ENCODE measurements at places on chromosomes 4 and X.

GRCh38 chrX:38675856-38676255 lies 114.5 kb downstream of the TSPAN7 start:
- no peak for DNase-seq

DNA sequence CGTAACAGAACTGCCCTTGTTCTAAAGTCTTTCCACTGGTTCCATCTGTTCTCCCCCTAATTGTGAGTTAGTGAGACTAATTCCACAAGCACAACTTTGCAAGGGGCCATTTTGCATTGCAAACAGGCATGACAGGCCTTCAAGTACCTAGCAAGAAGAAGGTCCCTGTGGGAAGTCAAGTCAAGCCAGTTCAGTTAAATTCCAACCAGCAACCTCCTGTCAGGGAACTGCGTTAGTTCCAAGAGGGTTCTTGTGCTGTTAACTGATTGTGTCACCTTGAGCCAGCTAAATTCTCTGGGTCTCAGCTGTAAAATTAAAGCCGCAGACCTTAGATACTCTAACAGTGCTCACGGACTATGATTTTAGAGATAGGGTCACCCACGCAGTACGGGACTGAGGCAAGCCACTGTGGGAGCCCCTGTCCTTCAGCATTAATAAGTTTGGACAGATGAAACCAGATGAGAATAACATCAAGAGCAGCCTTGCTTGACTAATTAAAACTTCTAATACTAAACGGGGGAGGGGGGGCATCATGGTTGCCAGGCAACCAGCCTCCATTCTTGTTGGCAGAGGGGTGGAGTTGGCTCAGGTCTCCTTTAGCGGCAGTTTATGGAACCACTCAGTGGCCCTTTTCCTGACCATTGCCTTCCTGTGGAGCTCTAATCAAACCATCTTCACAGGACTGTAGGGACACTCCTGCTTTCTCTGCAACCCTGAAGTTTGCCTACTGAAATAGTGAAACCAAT lies 24.1 kb upstream of the TMEM150C start:
- no peak for DNase-seq

GRCh38 chrX:119488749-119489148 lies 20.5 kb downstream of the SLC25A5 start:
- DNase-seq, result no peak

DNA sequence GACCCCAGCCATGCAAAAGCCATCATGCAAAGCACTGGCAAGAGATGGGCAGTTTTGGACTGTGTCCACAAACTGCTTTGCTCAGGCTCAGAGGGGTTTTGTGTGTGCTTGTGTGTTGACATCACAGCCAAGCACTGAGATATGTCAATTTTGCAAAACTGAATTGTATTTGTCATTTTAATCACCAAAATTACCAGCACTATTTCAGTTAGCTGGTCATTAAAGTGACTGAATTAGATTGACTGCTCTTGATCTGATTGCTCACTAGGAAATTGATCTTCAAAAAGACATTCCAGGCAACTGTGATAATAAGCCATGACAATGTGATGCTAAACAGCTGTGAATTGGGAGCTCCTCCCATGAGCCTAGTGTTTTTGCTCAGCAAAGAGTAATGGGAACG lies 337.3 kb upstream of the GNPDA2 start:
- no peak for DNase-seq

DNA sequence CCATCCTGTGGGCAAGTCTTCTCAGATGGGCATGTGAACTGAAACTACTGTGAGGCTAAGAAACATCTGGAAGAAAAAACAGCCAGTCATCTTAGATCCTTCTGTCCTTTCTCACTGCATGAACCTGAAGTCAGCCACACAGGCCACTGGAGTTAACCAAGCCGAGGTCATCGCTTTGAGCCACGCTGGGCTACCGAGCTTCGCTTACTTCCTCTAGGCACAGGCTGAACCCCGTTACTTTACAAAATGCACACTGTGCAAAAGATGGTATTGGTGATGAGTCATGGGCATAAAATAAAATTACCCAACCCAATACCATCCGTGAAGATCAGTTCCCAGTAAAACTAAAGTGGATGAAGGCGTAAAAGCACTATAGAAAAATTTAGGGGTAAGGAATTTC lies 86.2 kb downstream of the MTMR1 start:
- no peak for DNase-seq

- DNase-seq, result no peak
Observed at GRCh38 chr4:54073271-54073880, 9.0 kb upstream of the CHIC2 start.

GRCh38 chr4:128163177-128164117 lies 102.3 kb downstream of the LARP1B start:
- DNase-seq, result no peak

DNA sequence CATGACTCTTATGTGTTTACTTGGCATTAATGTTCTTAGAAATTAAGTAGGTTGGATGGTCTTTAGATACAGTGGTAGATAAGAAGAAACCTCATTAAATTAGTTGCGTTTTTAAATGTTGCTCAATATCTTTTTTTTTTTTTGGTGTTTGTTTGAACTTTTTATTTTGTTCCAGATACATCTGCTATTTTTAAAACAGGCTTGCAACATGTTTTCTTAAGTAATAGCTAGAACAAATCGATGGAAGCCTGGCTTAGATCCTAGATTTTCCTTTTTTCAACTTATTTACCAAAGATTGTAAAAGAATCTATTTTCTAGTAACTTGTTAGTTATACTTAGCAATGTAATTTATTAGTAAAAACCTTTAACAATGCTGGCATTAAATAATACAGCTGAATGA lies 9.3 kb downstream of the CNKSR2 start:
- DNase-seq, result no peak

DNA sequence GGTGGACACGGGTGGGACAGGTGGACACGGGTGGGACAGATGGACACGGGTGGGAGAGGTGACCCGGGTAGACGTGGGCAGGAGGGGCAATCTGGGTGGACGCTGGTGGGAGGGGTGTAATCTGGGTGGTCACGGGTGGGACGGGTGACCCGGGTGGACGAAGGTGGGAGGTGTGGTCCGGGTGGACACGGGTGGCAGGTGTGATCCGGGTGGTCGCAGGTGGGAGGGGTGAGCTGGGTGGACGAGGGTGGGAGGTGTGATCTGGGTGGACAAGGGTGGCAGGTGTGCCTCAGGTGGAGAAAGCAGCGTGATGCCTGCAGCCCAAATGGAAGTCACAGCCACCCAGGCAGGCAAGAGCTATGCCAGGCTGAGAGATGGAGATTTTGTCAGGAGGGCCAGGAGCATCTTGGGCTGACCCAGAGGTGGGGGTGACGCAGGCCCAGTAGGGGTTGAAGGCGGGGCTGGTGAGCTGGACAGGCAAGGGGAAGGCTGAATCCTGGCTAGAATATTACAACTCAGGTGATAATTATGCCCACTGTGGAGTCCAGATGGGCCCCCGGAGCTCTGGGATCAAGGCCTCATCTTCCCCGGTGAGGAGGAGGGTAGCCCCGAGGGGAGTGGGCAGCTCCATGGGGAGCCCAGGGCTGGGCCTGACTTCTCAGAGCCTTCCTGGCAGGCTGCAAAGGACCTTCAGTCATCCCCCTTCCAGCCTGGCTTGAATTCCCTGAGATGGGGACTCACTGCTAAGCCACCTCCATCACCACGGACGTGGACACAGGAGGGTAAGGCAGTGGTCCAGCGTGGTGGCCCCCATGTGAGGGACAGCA lies 100.0 kb downstream of the ADRA2C start:
- no peak for DNase-seq

DNA sequence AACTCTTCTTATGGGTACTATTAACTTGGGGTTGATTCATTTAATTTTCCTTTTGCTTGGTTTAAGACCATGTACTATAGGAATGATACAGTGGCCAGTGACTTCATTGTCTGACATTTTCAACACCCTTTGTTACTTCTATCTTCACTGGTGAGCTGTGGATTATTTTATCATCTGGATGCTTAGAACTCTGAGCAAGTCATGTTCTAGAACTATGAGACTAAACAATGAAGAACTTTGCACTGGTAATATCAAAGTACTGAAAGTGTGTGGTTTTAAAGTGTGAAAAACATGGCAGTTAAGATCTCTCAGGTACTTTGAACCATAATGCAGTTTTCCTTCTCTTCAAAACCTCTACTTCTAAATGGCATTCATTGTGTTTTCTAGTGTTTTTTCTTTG lies 47.8 kb downstream of the MAP7D3 start:
- DNase-seq, result no peak

DNA sequence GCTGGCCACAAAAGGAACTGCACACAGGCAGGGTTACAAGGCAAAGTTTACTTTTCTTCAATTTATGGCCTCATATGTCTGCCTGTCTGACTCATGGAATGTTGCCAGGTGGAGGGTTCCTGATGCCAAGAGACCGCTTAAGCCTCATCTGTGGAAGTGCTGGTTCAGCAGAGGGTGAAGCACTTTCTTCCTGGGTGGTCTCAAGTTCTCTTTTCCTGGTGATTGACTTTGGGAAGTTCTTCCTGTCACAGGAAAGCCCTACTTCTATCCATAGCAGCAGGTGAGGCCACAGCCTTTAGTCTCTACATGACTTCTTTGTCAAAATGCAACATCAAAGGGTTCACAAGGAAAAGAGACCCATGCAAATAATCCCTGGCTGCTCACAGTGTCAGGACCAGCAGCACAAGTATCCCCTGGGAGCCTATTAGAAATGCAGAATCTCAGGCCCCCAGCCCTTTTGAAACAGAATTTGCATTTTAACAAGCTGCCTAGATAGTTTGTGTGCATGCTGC lies 81.4 kb upstream of the IGFBP7 start:
- DNase-seq, result no peak

DNA sequence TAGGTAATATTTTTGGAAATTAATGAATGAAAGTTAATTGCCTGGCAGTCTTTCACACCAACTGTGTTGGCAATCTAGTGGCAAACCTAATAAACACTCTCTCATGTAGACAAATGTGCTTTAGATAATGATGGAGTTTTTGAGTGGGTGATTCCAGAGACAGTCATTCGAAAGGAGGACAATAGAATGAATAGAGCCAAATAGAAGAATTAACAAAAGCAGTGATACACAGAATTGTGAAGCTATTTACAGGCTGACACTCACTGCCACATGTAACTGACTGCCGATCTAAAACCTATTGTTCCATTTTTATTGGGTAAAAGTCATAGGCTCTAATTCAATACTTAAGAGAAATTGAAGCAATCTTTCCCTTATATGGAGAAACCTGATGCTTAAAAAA lies 338.5 kb downstream of the PCDH7 start:
- no peak for DNase-seq

DNA sequence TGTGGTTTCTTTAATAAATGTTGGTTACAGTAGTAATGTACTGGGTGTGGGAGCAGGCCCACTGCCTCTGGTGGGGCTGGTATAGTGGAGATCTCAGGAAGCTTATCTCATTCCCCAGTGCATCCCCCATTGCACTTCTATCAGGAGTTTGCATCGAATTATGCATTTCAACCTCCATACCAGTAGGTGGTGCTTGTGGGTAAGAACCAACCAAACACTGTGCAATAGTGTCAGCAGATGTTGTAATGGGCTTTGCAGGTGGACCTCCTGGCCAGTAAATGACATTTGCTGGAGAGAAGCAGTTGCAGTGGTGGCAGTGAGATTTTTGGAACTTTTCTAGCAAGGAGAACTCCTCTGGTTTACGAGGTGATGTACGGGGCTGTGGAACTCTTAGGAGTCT lies 150.6 kb downstream of the POU3F4 start:
- DNase-seq, result no peak

GRCh38 chrX:19602866-19603622 lies 87.7 kb upstream of the MAP3K15 start:
- DNase-seq, result no peak

DNA sequence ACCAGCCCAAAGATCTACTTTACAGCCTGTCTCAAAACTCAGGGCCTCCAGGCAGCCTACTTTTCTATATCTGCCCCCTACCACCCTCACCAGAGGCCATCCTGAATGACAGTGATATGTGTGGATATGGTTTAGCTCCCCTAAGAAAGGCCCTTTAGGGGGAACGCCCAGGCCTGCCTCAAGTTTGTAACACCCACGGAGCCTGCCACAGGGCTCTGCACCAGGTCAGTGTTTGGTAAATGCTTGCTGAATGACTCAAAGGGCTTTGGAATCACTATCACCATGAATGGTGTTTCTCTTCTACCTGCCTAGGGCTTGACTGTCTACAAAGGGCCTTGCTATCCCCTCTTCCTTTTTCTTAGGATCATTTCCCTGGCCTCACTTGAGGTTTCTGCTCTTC lies 11.3 kb upstream of the LONRF3 start:
- no peak for DNase-seq

GRCh38 chr4:1285790-1286553 lies 3.7 kb upstream of the MAEA start:
- DNase-seq, result no peak

GRCh38 chrX:130173190-130173895 lies 1.6 kb downstream of the RAB33A start:
- DNase-seq, result no peak

DNA sequence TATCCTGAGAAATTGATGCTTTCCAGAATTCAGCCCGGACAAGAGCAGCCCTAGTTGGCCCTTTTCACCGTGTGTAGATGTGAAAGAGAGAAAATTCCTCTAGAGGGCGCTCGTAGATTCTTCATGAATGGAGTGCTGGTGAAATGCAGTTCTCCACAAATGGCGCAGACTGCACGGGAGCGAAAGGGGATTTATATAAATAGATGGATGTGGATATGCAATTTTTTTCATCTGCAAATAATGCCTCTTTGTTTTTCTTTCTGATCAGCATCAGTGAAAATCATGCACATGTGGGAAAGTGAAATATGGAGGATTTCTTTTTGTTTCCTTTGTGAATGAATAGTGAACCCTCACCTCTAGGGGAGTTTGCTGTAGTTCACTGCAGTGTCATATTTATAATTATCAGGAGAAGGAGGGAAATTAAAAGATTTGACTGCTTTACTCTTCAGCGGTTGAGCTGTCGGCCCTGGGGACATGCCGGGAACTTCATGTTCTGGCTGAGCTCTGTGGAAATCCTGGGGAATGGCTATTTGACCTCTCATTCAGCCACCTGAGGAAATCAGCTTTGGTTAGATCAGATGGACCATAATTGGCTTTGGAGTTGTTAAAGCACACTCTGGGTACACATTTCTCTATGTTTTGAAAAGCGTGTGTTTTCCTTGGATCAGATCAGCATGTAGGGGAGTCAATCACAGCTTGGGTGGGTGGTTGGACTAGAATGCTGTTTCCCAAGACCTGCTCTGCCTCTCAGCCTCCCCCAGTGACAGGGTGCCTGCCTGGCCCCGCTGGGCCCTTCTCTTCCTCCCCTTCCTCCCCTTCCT lies 115.0 kb upstream of the SHISA3 start:
- no peak for DNase-seq

- no peak for DNase-seq
Observed at GRCh38 chr4:79650794-79651431, 242.9 kb upstream of the GK2 start.
